Activated CD4-positive, alpha-beta T cell treated with anti-CD3 and anti-CD28 coated beads, Interleukin-2, amount 10 ng/mL, durations not matched to agents 7 days and 5 days (primary cell): ENCODE measurements at places on chromosomes 4 and X. TPM values are rescaled to one million over a fixed set of nuclear protein-coding genes. Genes with fewer than 3 reads are reported as not detected.

DNA sequence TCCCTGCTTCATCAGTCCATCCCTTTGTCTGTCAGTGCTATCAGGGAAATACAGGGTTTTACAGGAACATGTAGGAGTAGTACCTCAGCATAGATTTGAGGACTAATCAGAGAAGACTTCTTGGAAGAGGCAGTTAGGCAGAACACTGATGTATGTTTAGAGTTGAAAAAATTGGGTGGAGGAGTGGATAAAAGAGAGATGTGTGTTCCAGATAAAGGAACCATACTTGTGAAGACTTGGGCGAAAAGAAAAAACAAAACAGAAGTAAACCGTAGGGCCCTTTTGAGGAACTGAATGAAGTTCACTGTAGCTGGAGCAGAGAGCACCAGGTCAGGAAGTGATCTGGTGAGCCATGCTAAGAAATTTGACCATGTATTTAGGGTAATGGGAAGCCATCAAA, 32.3 kb downstream of the AFF1 start:
- H3K4me3 ChIP-seq: no peak overlapping the region
- DNase-seq: no peak
- peaks cover 17% of the 10 kb centered on the region for H3K4me1 ChIP-seq
- no peak overlapping the region for H3K27ac ChIP-seq
- H3K36me3 ChIP-seq: peaks cover 7% of the 10 kb centered on the region
- H3K27me3 ChIP-seq: no peaks in the 10 kb centered on the region

TRAM1L1 gene
- total RNA-seq: not detected

GRCh38 chr4:169080981-169081380, 70.9 kb upstream of the CBR4 start:
- no peak for DNase-seq
- peaks cover 9% of the 10 kb centered on the region for H3K4me1 ChIP-seq
- no peak overlapping the region for H3K4me3 ChIP-seq
- no peak overlapping the region for H3K27ac ChIP-seq
- H3K27me3 ChIP-seq: peaks cover 10% of the 10 kb centered on the region
- no peaks in the 10 kb centered on the region for H3K36me3 ChIP-seq

GRCh38 chrX:2574271-2574670, 73.5 kb upstream of the DHRSX start:
- DNase-seq: no peak
- no peak overlapping the region for H3K4me3 ChIP-seq
- H3K27me3 ChIP-seq: peaks cover under 1% of the 10 kb centered on the region
- peaks cover 9% of the 10 kb centered on the region for H3K4me1 ChIP-seq
- no peaks in the 10 kb centered on the region for H3K36me3 ChIP-seq

DNA sequence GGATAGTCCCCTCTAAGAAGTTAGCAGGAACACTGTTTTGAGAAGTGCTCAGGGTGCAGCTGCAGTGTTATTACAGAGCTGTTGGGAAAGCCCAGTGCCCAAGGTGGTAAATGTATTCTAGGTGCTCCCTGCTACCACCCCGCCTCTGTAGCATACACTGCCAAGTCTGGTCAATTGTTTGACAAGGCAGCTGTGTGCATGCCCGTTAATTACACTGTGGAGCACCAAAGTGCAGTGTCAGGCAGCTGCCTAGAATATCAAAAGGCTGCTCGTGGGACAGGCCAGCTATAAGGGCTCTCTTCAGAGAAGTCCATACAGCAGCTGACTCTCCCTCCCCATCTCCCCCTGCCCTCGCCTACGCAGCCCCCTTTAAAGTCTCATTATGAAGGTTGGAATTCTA, 99.9 kb upstream of the KLHL13 start:
- no peaks in the 10 kb centered on the region for H3K36me3 ChIP-seq
- peaks cover 2% of the 10 kb centered on the region for H3K27me3 ChIP-seq
- H3K4me1 ChIP-seq: peaks cover 8% of the 10 kb centered on the region
- H3K4me3 ChIP-seq: no peak overlapping the region

CENPVL2 gene
- total RNA-seq: not detected

- no peak overlapping the region for H3K27ac ChIP-seq
- DNase-seq: no peak
- no peaks in the 10 kb centered on the region for H3K27me3 ChIP-seq
- H3K4me1 ChIP-seq: no peaks in the 10 kb centered on the region
- no peak overlapping the region for H3K4me3 ChIP-seq
Observed at GRCh38 chr4:123017636-123018395, 95.4 kb upstream of the NUDT6 start.

GRCh38 chr4:40629401-40630334, at the start of gene RBM47:
RBM47 (minus strand) TSS chr4:40629864; CDS start chr4:40438893, 190,971 bp downstream.
- peak; percentile 36 for DNase-seq
- peaks cover 3% of the 10 kb centered on the region for H3K36me3 ChIP-seq
- H3K27ac ChIP-seq: no peak within 1 kb of the TSS
- H3K4me3 ChIP-seq: peak within 1 kb of the TSS; percentile 77
- H3K4me1 ChIP-seq: peaks cover 40% of the 10 kb centered on the region

PDCL2 gene
- total RNA-seq: not detected

MGST2 gene
- total RNA-seq: 25.0 TPM

MAGEA12 gene
- not detected for total RNA-seq

GRCh38 chr4:62513306-62513705, 1313.2 kb downstream of the ADGRL3 start:
- no peak for DNase-seq
- H3K27ac ChIP-seq: no peak overlapping the region
- no peaks in the 10 kb centered on the region for H3K36me3 ChIP-seq
- H3K4me1 ChIP-seq: no peaks in the 10 kb centered on the region
- H3K27me3 ChIP-seq: no peaks in the 10 kb centered on the region

DNA sequence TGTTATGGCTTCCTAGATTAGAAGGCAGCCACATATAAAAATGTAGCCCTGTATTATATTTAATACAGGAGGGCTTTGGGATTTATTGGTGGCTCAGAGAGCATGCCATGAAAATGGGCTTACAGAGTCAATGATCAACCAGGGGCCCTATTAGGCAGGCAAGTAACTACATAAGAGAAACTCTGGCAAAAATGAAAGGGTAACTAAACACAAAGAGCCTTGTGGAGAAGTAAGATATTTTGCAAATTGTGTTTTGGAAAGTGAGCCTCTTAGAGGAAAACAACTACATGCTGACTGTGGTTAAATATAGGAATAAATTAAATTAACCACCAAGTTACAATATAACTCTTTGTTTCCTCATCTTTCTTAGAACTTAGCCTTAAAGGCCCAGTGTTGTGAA, 5.5 kb downstream of the SAT1 start:
- no peak overlapping the region for H3K4me3 ChIP-seq
- no peaks in the 10 kb centered on the region for H3K27me3 ChIP-seq
- H3K36me3 ChIP-seq: peaks cover 24% of the 10 kb centered on the region
- DNase-seq: no peak
- peaks cover 22% of the 10 kb centered on the region for H3K4me1 ChIP-seq

- H3K4me3 ChIP-seq: no peak overlapping the region
- no peaks in the 10 kb centered on the region for H3K36me3 ChIP-seq
- H3K27me3 ChIP-seq: no peaks in the 10 kb centered on the region
- no peak overlapping the region for H3K27ac ChIP-seq
Observed at GRCh38 chrX:151984328-151984727, 9.9 kb upstream of the GABRE start.

DNA sequence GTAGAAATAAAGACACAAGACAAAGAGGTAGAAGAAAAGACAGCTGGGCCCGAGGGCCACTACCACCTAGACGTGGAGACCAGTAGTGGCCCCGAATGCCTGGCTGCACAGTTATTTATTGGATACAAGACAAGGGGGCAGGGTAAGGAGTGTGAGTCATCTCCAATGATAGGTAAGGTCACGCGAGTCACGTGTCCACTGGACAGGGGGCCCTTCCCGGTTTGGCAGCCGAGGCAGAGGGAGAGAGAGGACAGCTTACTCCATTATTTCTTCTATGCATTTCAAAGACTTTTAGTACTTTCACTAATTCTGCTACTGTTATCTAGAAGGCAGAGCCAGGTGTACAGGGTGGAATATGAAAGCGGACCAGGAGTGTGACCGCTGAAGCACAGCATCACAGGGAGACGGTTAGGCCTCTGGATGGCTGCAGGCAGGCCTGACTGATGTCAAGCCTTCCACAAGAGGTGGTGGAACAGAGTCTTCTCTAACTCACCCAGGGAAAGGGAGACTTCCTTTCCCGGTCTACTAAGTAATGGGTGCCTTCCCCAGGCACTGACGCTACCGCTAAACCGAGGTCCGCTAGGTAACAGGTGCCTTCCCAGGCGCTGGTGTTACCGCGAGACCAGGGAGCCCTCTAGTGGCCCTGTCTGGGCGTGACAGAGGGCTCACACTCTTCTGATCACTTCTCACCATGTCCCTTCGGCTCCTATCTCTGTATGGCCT, 44.9 kb downstream of the ZBTB49 start:
- peaks cover 7% of the 10 kb centered on the region for H3K4me1 ChIP-seq
- H3K4me3 ChIP-seq: no peak overlapping the region
- H3K27ac ChIP-seq: peak overlapping the region; percentile 79
- no peaks in the 10 kb centered on the region for H3K27me3 ChIP-seq
- H3K36me3 ChIP-seq: no peaks in the 10 kb centered on the region
- DNase-seq: peak; percentile 81

- no peaks in the 10 kb centered on the region for H3K36me3 ChIP-seq
- no peak for DNase-seq
- no peaks in the 10 kb centered on the region for H3K4me1 ChIP-seq
Observed at GRCh38 chr4:172721659-172722058, 447.0 kb upstream of the GALNT7 start.

ARHGAP6 gene
- not detected for total RNA-seq

- H3K4me3 ChIP-seq: no peak overlapping the region
- H3K4me1 ChIP-seq: no peaks in the 10 kb centered on the region
- no peak for DNase-seq
- no peak overlapping the region for H3K27ac ChIP-seq
Observed at GRCh38 chrX:38293741-38294140, 33.6 kb downstream of the RPGR start.

DNA sequence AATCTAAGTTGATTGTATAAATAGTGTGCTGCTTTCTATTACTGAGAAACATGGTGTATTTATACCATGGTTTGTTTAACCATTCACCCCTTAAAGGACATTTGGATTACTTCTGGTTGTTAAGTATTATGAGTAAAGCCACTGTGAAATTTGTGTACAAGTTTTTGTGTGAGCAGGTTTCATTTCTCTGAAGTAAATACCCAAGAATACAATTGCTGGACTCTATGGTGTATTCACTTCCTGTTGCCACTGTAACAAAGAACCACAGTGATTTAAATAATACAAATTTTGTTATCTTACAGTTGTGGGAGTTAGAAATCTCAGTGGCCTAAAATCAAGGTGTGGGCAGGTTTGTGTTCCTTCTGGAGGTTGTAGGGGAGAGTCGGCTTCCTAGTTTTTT, 869.6 kb downstream of the CCSER1 start:
- H3K4me3 ChIP-seq: no peak overlapping the region
- DNase-seq: no peak
- H3K4me1 ChIP-seq: no peaks in the 10 kb centered on the region

GRCh38 chrX:76555816-76556215, 128.3 kb downstream of the MAGEE1 start:
- no peak overlapping the region for H3K27ac ChIP-seq
- no peaks in the 10 kb centered on the region for H3K36me3 ChIP-seq

DNA sequence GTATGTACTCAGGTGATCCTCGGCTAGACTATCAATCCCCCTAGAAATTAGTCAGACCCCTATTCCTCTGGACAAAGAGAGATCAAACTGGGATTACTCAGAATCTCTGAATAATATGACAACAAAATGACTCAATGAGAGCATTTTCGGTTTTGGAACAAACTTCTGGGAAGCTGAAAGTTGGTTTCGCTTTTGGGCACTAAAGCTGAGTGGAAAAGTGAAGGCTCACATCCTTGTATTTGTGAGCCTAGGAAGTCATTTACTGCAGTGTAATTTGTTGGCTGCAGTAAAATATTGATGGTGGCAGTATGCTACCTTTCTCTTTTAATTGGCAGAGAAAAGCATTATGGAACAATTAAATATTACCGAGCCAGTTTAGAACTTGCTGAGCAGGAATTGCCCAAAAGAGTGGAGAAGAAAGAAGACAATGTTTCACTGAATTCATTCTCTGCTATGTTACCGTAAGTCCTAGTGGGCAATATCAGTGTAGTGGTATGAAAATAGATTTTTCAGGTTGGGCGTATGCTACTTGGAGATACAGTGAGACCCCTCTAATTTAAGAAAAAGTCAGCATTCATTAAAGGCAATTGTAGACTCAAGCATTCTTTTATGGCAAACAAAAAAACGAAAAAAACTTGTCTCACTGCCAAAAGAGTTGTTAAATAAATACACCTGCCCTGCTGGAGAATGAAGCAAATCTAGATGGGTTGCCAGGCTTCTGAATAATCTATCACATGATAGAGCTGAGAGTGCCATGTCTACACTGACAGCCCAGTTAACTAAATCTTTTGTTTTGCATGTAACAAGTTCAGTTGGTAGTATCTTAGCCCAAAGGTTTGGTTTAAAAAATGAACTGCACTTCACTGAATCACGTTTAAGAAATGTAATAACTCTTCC, 69.6 kb downstream of the AGTR2 start:
- no peak overlapping the region for H3K4me3 ChIP-seq
- no peaks in the 10 kb centered on the region for H3K27me3 ChIP-seq
- no peaks in the 10 kb centered on the region for H3K4me1 ChIP-seq
- H3K27ac ChIP-seq: no peak overlapping the region
- DNase-seq: no peak

ACE2 gene
- not detected for total RNA-seq

DNA sequence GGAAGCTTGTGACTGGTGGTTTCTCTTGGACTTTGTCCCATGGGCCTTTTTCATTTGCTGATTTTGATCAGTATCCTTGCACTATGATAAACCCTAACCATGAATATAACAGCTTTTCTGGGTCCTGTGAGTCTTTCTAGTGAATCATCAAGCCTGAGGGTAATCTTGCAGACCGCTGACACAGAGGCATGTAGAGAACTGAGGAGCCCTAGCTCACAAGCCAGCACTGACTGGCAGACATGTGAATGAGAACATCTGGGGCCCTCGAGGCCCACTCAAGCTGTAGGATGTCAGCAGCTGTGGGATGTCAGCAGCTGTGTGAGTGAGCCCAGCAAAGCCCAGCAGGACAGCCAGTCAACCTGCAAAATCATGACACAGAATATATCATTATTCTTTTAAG, 36.7 kb downstream of the HMGB3 start:
- H3K27ac ChIP-seq: no peak overlapping the region
- no peak for DNase-seq
- no peaks in the 10 kb centered on the region for H3K36me3 ChIP-seq
- no peaks in the 10 kb centered on the region for H3K4me1 ChIP-seq
- no peak overlapping the region for H3K4me3 ChIP-seq
- H3K27me3 ChIP-seq: no peaks in the 10 kb centered on the region

PRDM5 gene
- total RNA-seq: not detected

F8A3 gene
- total RNA-seq: 37.9 TPM

ANK2 gene
- total RNA-seq: 0.67 TPM

GRCh38 chr4:128856246-128856645, 46.7 kb downstream of the JADE1 start:
- H3K27ac ChIP-seq: no peak overlapping the region
- peaks cover 50% of the 10 kb centered on the region for H3K4me1 ChIP-seq
- no peak overlapping the region for H3K4me3 ChIP-seq
- peaks cover 73% of the 10 kb centered on the region for H3K36me3 ChIP-seq

GRCh38 chr4:83961575-83961974, 425.7 kb downstream of the GPAT3 start:
- DNase-seq: no peak
- H3K27ac ChIP-seq: no peak overlapping the region
- H3K36me3 ChIP-seq: no peaks in the 10 kb centered on the region
- H3K4me1 ChIP-seq: no peaks in the 10 kb centered on the region
- no peaks in the 10 kb centered on the region for H3K27me3 ChIP-seq
